ENCODE measurements at places on chromosomes 11 and 22.

- DNase-seq, result no peak
Observed at GRCh38 chr11:2317354-2318050, 15.7 kb downstream of the TSPAN32 start.

- no peak for DNase-seq
Observed at GRCh38 chr22:42170946-42171345, 40.3 kb upstream of the CYP2D6 start.

DNA sequence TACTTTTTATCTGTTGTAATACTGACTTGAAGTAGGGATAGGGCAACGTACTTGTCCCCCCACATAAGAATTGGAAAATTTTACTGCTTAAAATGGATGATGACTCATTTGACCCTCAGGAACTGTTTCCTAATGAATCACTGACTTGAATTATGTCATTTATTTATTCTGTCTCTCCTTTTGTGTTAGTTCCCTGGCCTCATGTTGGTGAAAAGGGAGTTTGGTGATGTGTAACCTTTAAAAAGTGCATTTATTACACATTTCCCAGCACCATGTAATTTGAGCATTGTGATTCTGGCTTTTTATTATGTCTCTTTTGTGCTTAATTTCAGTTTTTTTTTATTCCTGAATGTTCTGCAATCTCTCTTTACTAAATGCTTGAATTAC, 20.3 kb upstream of the PGM2L1 start:
- no peak for DNase-seq

DNA sequence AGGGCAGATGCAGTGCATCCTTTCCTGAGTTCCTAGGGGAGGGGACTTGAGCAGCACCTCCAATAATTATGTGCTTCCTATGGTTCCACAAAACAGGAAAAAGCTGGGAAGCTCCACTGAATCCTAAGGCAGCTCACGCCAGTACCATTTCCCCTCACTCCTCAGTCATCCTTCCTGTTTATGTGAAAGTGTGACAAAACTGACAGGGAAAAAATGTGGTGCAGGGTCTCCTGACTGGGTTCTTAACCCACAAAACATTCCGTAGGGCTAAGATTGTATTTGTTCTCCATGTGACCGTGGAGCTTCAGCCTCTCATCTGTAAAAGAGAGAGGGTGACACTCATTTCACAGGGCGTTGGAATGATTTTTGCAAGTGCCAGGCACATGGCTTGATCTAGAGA, 12.2 kb upstream of the LYVE1 start:
- no peak for DNase-seq

DNA sequence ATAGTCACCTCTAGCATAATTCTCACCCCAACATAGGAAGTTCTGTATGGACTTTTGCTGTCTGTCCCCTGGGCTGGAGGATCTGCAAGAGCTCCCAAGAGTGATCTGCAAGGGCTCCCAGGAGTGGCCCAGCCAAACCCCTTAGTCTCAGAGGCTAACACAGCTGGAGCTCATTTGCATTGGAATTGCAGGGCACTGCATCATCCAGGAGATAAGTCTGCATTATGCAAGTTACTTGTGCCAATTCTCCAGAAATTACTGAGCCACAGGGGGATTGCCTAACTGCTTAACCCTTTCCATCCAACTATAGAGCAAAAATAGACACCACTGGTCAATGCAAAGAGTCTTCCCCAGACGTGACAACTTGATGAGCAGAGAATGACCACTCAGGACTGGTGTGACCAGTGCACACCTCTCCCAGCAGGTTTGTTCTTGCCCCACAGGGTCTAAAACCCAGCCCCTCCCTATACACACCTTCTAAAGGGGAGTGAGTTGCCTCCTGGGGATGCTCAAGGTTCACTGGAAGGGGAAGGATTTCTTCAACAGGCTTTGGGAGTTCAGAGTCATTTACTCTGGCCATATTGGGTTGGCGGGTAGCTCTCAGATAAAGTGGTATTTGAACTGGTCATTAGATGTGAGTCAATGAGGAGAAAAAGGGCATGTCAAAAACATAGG, 38.4 kb downstream of the POU2AF3 start:
- no peak for DNase-seq

GRCh38 chr11:125053167-125053566, 9.9 kb upstream of the SLC37A2 start:
- DNase-seq, result no peak

- no peak for DNase-seq
Observed at GRCh38 chr11:72712168-72712751, 38.0 kb upstream of the PDE2A start.

DNA sequence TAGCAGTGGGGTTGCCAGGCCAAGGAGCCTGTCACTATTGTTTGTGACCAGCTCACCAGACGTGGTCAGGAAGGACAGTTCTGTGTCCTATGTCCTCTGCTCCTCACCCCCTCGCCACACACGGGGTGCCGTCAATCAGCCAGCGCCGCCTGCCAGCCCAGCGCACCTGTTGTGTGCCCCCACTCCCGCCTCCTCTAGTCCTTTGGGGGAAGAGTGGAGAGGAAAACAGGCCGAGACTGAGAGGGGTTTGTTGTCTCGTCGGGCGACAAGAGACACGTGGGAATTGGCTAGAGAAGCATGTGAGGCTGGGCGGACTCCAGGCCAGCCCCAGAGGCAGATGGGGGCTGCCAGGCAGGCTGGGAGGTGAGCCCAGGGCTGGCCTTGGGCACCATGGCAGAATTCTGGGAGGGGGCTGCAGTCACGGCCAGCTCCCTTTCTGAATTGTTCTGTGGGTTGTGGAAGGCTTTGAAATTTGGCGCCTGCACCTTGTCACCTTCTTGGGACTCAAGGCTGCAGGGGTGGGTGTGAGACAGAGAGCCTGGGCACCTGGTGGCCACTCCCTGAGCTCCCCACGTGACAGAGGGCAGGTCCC, 3.1 kb upstream of the KCNQ1OT1 start:
- no peak for DNase-seq

DNA sequence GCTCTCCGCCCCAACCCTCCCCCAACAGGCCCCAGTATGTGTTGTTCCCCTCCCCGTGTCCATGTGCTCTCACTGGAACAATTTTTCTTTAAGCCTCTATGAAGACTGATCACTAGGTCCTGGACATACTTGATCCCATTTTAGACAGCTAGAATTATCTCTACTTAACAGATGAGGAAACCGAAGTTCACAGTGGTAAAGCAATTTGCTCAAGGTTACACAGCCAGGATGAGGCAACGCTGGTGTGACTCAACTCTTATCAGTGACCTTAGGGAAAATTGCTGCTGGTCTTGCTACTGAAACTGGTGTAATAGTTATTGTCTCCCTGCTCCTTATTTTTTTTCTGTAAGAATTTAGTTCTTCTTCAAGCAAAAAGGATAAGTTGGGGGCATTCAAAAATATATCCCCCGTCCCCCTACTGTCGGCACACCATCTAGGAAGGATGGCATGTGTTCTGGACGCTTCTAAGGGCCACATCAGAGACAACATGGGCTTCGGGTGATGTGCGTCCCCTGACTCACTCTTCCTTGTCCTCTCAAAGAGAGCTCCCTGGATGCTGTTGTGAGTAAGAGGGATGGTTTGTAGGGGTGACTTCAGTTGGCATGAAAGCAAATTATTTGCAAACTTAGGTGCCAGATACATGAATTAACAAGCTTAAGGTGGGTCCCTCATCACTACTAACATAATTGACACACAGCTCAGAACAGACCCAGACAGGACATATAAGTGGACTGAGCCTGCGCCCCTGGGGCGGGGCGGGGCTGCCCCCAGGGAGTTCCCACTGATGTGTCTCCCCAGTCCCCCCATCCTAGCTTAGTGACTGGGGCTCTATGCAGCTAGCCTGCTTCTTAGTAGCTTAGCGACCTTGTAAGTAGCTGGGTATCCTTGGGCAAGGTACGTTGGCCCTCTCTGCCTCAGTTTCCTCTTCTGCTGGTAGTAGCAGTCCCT, 23.6 kb upstream of the ALX4 start:
- no peak for DNase-seq

Data from NCI-H1436 treated with DMSO at 0.1 percent for 48 hours (cell line).